SJSA1 (cell line): ENCODE measurements at places on chromosomes 4 and X. TPM values are rescaled to one million over a fixed set of nuclear protein-coding genes. Genes with fewer than 3 reads are reported as not detected.

- no peak for DNase-seq
Observed at GRCh38 chr4:48570646-48571220, 80.7 kb downstream of the ZAR1 start.

GRCh38 chr4:52376132-52376704 is 282.9 kb downstream of the USP46 start:
- DNase-seq = no peak

DNA sequence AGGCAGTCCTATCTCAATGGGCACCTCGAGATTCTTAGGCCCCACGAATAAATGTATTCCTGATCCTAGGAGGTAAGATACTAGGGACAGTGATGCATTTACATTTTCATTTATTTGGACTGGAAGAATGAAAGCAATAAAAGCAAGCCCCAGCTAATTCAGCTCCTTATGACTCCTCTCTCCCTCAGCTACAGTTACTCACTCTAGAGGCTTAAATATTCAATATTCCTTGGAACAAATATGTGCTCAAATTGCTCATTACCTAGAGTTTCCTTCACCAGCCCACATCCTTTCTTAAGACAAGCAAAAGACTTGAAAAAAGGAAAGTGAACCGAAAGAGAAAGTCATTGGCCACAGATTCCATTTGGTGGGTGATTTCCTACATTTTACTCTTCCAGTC is 13.9 kb downstream of the PAGE2 start:
- no peak for DNase-seq

- DNase-seq = no peak
Observed at GRCh38 chr4:15233264-15233597, 194.6 kb upstream of the C1QTNF7 start.

DNA sequence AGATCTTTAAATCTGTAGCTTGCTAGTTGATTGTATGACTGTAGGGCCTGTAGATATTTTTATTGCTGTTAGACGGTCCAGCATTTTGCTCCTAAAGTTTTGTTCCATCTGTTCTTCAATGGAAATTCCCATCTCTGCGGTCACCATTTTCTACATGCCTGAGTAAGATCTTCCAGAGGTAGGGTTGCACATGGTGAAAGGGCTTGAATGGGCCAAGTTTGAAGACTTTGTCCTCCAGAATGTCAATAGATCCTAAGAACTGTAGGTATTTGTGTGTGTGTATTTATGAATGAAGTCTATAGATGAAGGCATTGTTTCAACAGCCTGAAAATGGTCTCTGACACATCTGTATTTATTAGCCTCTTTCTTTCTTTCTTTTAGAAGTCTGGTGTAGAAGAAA is 22.3 kb upstream of the TAPT1 start:
- no peak for DNase-seq

The SNCA gene
- total RNA-seq = 14.3 and 19.3 TPM in 2 replicates

The CYBB gene
- 0.24 and 0.34 TPM in 2 replicates for total RNA-seq

The SPANXB1 gene
- not detected in 2 replicates for total RNA-seq
